ENCODE measurements at places on chromosomes 12 and 14.

DNA sequence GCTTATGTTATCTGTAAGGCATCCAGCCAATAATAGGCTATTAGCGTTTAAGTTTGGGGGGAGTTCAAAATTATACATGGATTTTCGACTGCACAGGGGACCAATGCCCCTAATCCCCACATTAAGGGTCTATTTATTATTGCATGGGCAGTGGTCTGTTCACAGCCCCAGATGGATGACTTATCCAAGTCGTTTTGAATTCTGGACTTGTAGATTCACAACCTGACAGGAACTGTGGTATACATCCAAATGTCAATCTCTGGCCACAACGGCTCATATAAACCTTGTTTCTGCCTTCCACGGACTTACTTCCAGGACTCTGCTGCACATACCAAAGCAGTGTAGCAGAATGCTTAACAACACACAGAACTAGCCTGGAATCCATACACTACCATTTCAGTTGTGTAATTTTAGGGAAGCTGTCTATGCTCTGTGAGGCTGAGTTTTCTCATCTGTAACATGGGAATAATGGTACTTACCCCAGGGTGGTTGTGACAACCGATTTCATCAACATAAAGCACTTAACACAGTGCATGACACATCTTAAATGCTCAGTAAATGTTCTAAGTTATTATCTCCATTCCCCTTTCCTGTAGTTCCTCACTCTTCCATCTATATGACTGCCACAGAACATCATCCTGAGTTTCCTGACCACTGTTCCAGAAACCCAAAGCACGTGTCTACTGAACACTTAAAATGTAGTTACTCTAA lies 3.7 kb downstream of the DDX24 start:
- DNase-seq = no peak

DNA sequence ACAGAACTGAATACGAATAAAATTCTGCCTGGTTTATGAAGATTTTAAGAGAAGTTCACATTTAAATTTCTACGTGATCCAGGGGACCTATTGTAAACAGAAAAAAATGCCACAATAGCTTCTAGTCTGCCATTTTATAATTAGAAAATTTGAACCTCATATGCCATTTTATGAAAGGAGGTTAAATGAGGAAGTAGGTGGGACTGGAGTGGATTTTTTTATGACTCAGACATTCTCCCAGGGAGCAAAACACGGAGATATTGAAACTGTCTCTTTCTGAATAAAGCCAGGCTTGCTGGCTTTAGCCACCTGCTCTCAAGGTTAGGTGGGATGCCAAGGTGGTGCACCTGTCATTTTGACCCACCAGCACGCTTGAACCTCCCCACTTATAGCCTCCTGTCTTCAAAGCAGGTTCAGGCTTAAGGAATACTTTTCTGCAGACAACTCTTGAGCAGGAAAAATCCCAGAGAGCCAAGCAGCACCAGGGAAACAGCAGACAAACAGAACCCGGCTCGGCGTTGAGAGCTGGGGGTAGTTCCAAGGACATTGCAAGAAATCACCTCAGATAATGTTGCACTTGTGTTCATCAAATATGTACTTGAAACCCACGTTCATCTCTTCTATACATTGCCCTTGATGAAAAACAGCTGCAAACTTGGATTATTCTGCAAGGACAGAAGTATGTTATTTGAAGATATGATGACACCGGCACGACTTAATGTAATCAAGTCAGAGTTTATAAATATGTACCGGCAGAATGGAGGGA lies 203.7 kb downstream of the PPM1H start:
- DNase-seq = no peak

DNA sequence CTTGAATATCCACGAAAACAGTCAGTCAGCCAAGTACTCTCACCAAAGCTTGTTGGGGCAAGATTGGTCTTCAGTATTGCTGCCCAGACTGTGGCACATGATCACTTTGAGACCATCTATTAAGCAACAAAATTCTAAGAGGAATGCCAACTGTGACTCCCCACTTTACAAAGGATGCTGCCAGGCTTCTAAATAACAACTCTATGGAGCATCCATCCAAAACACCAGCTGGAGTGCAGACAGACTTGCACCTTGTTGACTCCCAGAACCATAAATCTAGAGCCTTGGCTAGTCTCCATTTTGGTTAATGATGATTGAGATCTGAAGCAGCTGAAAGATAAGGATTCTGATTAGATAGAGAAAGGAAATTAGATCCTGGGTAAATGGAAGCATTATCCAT lies 132.8 kb downstream of the DIO2 start:
- DNase-seq = no peak

GRCh38 chr14:37202812-37203211 lies 5.1 kb downstream of the MIPOL1 start:
- no peak for DNase-seq

GRCh38 chr12:40178701-40179100 lies 46.1 kb upstream of the LRRK2 start:
- DNase-seq = no peak

DNA sequence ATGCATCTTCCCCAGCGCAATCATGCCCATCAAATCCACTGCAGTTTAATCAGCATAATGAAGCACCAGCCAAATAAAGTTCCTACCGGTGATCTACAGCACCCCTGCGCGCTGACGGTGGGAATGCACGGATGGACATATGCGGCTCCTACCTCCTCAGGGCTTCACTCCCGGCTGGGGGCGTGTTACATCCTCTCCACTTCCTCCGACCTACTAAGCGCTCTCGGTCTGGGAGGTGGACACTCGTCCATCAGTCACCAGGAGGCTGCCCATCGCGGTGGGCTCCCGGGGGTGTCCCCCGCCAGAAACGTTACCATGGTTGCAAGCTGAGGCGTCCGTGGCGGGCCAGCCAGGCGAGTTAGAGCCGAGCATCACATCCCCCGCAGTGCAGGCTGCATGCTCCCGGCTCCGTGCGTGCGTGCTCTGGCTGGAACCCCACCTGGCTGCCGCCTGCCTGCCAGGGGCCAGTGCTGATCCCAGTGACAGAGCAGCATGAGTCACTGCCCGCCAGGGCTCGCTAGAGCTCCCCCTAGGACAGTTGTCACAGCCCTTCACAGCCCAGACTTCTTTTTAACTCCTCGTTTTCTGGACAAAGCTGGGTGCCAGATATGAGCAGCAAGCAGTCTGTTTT lies 73.0 kb downstream of the CIT start:
- no peak for DNase-seq
